CD4-positive, CD25-positive, alpha-beta regulatory T cell (primary cell): ENCODE measurements at places on chromosomes 7 and 10. TPM values are rescaled to one million over a fixed set of nuclear protein-coding genes. Genes with fewer than 3 reads are reported as not detected.

DNA sequence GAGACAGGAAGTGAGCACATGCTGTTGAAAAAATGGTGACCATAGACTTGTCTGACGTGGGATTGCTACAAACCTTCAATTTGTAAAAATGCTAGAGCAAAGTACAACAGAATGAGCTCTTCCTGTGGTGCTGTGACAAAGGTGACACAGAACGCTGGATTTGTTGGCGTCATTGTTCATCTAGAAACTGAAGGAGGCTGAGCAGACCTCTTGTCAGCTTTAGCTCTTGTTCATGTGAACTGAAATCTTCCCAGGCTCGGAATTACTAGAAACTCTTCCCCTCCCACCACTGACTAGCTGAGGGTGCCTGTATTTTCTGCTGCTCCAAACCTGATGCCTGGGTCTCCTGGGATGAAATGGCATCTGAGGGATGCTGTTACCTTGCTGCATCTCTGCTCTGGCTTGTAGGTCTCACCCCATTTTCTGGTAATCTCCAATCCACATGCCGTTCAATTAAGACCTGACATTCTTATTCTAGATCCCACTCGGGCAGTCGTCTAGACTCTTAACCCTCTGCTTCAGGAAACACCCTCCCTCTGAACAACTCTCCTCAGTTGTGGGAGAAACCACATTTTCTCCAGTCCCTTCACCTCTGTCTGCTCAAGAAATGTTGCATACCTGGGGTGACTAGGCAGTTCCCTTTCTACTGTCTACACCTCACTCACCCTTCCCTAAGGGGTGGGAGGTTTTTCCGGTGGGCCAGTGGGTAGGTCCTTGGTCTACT lies 349.3 kb downstream of the CXCL12 start:
- no peak overlapping the region for H3K27ac ChIP-seq
- no peak for DNase-seq
- no peaks in the 10 kb centered on the region for H3K36me3 ChIP-seq
- H3K4me1 ChIP-seq, result no peaks in the 10 kb centered on the region
- no peaks in the 10 kb centered on the region for H3K27me3 ChIP-seq
- H3K4me3 ChIP-seq, result no peak overlapping the region

- no peaks in the 10 kb centered on the region for H3K4me1 ChIP-seq
- no peaks in the 10 kb centered on the region for H3K36me3 ChIP-seq
- H3K27ac ChIP-seq, result no peak overlapping the region
- no peaks in the 10 kb centered on the region for H3K27me3 ChIP-seq
- no peak for DNase-seq
- H3K4me3 ChIP-seq, result no peak overlapping the region
Observed at GRCh38 chr10:2214805-2215204, 477.5 kb upstream of the ADARB2 start.

- no peak overlapping the region for H3K27ac ChIP-seq
- H3K4me1 ChIP-seq, result peaks cover 4% of the 10 kb centered on the region
- no peak overlapping the region for H3K4me3 ChIP-seq
- peak; percentile 20 for DNase-seq
- H3K27me3 ChIP-seq, result no peaks in the 10 kb centered on the region
Observed at GRCh38 chr7:76364198-76364584, 5.4 kb upstream of the YWHAG start.

DNA sequence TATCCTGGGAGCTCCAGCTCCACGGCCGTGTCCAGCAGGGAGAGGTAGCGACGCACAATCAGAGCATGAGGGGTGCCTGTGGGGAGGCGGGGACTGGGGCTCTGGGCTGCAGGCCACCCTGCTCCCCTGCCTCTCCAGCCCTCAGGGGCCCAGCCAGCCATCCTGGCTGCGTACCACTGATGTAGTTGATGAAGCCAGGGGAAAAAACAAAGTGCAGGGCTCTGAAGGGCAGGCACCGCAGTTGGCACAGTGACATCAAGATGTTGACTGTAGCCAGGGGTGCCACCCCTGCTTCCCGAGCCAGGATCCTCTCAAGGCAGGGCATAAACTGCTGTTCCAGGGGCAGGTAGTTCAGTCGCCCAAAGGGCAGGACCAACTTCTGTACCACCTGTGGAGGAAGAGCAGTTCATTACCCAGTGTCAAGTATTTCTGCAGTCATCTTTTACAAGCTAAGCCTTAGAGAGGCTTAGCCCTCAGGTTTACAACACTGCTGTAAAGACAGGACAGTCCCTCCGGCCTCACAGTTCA lies 2.8 kb downstream of the FASTK start:
- no peak overlapping the region for H3K27ac ChIP-seq
- peaks cover 17% of the 10 kb centered on the region for H3K36me3 ChIP-seq
- no peak overlapping the region for H3K4me3 ChIP-seq
- no peak for DNase-seq
- peaks cover 33% of the 10 kb centered on the region for H3K4me1 ChIP-seq

DNA sequence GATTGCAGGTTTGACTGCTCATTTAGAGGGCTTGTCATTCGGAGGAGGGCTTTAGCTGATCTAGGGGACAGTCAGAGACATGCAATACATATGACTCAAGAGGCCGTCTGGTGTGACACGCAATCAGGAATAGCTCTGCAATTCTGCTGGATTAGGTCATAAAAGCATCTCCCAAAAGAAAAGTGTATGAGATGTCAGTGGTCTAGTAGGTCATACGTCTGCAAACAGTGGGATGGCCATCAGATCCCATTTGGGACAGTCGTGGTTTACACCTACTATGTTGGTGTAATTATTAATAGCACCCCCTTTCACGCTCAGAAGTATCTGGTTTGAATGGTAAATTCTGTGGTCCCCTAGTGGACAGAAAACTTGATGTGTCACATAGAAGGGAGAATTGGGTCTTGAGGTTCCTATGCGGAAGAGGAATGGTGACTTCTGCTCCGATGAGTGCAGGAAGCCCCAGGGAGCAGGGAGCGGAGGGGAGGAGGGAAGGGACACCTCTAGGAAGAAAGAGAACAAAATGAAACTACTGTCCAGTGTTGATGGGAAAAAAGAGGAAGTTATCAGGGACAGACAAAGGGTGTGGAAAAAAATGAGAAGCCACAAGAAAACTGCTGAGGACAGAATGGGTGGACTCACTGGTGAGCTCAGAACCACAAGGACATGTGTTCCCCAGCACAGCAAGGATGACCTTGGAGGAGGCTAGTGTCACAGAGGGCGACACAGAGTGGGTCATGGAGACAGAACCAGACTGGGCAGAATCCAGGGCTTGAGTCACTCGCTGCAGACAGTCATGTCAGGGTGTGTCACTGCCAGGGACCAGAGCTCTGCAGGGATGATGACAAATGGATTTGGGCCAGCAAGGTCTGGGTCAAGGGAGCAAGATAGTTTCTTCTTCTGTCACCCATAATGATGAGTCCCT lies 59.9 kb downstream of the MAP3K8 start:
- no peak overlapping the region for H3K4me3 ChIP-seq
- no peak overlapping the region for H3K27ac ChIP-seq
- no peaks in the 10 kb centered on the region for H3K27me3 ChIP-seq

GRCh38 chr7:81887098-81888090 lies 117.5 kb upstream of the HGF start:
- no peak overlapping the region for H3K27ac ChIP-seq
- no peak for DNase-seq
- H3K4me3 ChIP-seq, result no peak overlapping the region
- no peaks in the 10 kb centered on the region for H3K27me3 ChIP-seq

DNA sequence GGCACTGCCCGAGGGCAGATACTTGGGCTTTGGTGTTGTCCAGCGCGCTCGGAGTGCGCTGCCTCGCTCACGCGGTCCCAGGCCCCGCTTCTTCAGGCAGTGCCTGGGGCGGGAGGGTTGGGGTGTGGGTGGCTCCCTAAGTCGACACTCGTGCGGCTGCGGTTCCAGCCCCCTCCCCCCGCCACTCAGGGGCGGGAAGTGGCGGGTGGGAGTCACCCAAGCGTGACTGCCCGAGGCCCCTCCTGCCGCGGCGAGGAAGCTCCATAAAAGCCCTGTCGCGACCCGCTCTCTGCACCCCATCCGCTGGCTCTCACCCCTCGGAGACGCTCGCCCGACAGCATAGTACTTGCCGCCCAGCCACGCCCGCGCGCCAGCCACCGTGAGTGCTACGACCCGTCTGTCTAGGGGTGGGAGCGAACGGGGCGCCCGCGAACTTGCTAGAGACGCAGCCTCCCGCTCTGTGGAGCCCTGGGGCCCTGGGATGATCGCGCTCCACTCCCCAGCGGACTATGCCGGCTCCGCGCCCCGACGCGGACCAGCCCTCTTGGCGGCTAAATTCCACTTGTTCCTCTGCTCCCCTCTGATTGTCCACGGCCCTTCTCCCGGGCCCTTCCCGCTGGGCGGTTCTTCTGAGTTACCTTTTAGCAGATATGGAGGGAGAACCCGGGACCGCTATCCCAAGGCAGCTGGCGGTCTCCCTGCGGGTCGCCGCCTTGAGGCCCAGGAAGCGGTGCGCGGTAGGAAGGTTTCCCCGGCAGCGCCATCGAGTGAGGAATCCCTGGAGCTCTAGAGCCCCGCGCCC lies at the start of gene NPY:
NPY (plus strand) TSS at position 294 of the 802 bp plus-strand sequence. CDS start 1,051 bp downstream, outside the sequence.
- H3K27me3 ChIP-seq, result peaks cover 30% of the 10 kb centered on the region
- no peak for DNase-seq
- H3K27ac ChIP-seq, result no peak within 1 kb of the TSS
- H3K4me1 ChIP-seq, result no peaks in the 10 kb centered on the region
- no peaks in the 10 kb centered on the region for H3K36me3 ChIP-seq
- no peak within 1 kb of the TSS for H3K4me3 ChIP-seq

DNA sequence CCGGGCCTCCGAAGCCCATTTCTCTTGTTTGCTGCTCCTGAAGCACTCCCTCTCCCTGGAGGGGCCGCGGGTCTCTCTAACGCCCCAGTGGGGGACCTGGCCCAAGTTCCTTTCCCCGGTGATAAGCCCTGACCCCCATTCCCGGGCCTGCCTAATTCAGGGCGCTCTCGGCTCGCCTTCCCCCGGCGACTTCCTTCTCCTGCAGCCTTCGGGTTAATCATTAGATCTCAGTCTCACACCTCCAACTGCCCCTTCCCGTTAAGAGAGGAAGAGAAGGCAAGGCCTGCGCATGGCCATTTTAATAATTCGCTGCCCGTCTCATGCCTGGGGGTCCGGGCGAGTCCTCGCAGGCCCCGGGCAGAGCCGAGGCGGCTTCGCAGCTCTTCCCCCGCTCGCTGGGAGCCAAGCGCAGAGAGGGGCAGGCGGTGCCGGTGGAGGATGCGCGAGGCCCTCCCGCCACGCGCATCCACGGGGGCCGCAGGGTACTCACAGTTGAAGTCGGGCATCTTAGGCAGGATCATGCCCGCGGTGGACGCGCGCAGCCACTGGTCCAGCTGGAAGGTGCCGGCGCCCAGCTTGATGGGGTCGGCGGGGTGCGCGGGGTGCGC lies 1.2 kb downstream of the MNX1 start:
- peaks cover 29% of the 10 kb centered on the region for H3K4me1 ChIP-seq
- peaks cover 27% of the 10 kb centered on the region for H3K27me3 ChIP-seq
- H3K4me3 ChIP-seq, result no peak overlapping the region
- no peak overlapping the region for H3K27ac ChIP-seq
- H3K36me3 ChIP-seq, result no peaks in the 10 kb centered on the region
- DNase-seq, result no peak

- peak overlapping the region; percentile 96 for H3K27ac ChIP-seq
- peak; percentile 92 for DNase-seq
- peak overlapping the region; percentile 98 for H3K4me3 ChIP-seq
- H3K27me3 ChIP-seq, result no peaks in the 10 kb centered on the region
Observed at GRCh38 chr10:27242951-27243551, 2.5 kb upstream of the ACBD5 start.

- no peaks in the 10 kb centered on the region for H3K4me1 ChIP-seq
- no peak for DNase-seq
- H3K27ac ChIP-seq, result no peak overlapping the region
- no peaks in the 10 kb centered on the region for H3K27me3 ChIP-seq
- no peak overlapping the region for H3K4me3 ChIP-seq
- no peaks in the 10 kb centered on the region for H3K36me3 ChIP-seq
Observed at GRCh38 chr10:33684211-33684611, 349.7 kb upstream of the NRP1 start.

- DNase-seq, result no peak
- no peaks in the 10 kb centered on the region for H3K4me1 ChIP-seq
- no peak overlapping the region for H3K4me3 ChIP-seq
- H3K27ac ChIP-seq, result no peak overlapping the region
- peaks cover 2% of the 10 kb centered on the region for H3K27me3 ChIP-seq
Observed at GRCh38 chr10:16392531-16393069, 44.2 kb upstream of the PTER start.

- no peaks in the 10 kb centered on the region for H3K4me1 ChIP-seq
- DNase-seq, result no peak
- no peaks in the 10 kb centered on the region for H3K27me3 ChIP-seq
- H3K27ac ChIP-seq, result no peak overlapping the region
- H3K36me3 ChIP-seq, result no peaks in the 10 kb centered on the region
Observed at GRCh38 chr10:70118196-70118595, 14.4 kb downstream of the AIFM2 start.

DNA sequence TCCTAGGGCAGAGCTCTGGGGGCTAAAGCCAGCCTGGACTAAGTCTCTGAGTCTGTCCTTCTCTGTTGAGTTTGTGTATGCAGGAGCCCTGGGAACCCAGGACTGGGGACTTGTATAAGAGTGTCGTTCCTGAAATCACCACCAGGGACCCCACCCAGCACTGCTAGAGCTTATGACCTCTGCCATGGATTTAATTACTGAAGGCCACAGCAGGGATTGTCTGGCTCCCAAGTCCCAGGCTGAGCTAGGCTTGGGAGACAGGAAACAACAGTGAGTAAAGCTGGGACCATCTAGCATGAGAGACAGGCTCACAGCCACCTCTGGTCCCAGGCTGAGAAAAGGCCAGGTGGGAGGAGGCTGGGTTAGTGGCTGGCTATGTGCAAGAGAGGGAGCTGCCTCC lies 1.4 kb upstream of the TSPAN15 start:
- peaks cover 13% of the 10 kb centered on the region for H3K4me1 ChIP-seq
- no peaks in the 10 kb centered on the region for H3K36me3 ChIP-seq
- no peak for DNase-seq

DNA sequence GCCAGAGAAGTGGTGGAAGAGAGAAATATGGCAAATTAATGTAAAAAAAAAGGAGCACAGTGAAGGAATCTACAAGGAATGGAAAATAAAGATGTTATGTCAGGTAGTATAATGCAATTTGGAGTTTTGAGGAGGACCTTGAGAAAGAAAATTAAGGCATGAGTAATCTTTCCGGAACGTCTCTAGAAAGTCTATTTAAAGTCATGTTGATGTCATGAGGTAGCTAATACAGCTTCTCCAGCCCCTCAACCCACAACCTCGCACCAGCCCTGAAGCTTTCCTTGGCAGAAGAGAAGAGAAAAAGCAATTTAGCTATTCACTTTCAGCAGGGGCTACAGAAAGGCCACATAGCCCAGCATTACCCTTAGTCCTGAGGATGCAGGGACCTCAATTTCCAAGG lies 22.5 kb downstream of the TRDMT1 start:
- H3K36me3 ChIP-seq, result no peaks in the 10 kb centered on the region
- no peaks in the 10 kb centered on the region for H3K27me3 ChIP-seq
- DNase-seq, result no peak
- no peaks in the 10 kb centered on the region for H3K4me1 ChIP-seq

Gene GNAT3
- total RNA-seq, result not detected

Gene THSD7A
- total RNA-seq, result 0.02 TPM

Gene CNTNAP2
- not detected for total RNA-seq

Gene PIK3CG
- 35.4 TPM for total RNA-seq

Gene SERPINE1
- total RNA-seq, result 0.39 TPM

Gene MSMB
- total RNA-seq, result not detected

Gene IFIT1
- total RNA-seq, result 6.1 TPM

Gene STEAP1B
- total RNA-seq, result not detected

Gene CALCR
- not detected for total RNA-seq
